ENCODE measurements at places on chromosomes 7 and 10. TPM values are rescaled to one million over a fixed set of nuclear protein-coding genes. Genes with fewer than 3 reads are reported as not detected.

DNA sequence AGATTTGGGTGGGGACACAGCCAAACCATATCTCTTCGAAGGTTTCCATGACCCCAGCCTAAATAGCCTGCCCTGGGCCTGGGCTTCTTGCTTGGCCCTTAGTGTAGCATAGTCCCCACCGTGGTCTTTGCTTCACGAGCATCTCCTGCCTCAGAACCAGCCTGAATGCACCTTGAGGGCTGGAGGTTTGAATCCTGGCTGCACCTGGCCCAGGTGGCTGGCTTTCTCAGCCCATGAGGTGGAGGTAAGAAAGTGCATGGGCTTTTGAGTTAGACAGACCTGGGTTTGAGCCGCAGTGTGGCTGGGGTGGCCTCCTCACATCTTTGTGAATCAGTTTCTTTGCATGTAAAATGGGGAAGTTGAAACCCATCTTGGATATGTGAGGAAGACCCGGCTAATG lies 24.2 kb upstream of the PCBD1 start:
- no peak for DNase-seq

DNA sequence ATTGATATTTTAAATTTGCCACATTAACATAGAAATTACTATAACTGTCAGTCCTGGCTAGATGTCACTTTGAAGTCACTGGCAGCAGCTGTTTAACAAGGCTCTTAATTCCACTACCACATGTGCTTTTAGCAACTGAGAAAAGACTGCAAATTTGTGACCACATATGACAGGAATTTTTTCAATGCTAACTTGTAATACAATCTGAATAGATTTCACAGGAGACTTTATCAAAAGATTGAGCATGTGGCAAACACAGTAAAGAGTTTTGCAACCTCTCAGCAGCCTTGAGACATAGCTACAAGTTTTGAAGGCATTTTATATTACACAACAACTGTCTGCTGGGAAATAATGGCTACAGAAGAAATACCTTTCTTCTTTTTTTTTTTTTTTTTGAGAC lies 73.0 kb downstream of the MICU1 start:
- no peak for DNase-seq

GRCh38 chr10:30536578-30536977 lies 93.0 kb downstream of the LYZL2 start:
- no peak for DNase-seq

VSIR gene
- polyA plus RNA-seq = 54.4 TPM

All from testis (tissue), 5 donors.